NCI-H2081 (cell line): ENCODE measurements at places on chromosomes 4 and X.
A peak's percentile ranks its signal among the peaks of the same experiment; 100 is the strongest.

- DNase-seq, result no peak
Measured at GRCh38 chr4:88268913-88269312, 15.4 kb downstream of the PPM1K start.

GRCh38 chrX:48714573-48714972 is 18.0 kb downstream of the SUV39H1 start:
- DNase-seq, result no peak

- no peak for DNase-seq
Measured at GRCh38 chrX:8960957-8961468, 72.9 kb downstream of the FAM9B start.

- DNase-seq, result no peak
Measured at GRCh38 chrX:11941571-11941970, 183.5 kb downstream of the MSL3 start.

DNA sequence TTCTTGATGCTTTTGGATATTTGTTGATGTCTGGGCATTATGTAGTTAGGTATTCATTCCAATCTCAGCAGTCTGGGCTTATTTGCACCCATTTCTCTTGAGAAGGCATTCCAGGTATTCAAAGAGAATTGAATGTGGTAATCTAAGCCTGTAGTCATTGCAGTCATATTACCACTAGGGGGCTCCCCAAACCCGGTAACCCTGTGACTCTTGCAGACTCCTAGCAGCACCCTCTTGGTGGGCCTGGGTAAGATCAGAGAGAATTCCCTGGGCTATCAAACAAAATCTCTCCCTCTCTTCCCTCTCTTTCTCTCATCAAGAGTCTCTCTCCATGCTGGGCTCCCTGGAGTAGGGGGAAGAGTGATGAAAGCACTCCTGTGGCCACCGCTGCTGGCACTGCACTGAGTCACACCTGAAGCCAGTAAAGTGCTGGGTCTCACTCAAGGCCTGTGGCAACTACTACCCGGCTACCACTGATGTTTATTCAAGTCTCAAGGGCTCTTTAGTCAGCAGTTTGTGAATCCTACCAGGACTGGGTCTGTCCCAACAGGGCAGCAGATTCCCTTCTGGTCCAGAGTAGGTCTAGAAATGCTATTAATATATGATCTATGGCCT is 187.7 kb upstream of the NUDT10 start:
- peak; percentile 41 for DNase-seq

DNA sequence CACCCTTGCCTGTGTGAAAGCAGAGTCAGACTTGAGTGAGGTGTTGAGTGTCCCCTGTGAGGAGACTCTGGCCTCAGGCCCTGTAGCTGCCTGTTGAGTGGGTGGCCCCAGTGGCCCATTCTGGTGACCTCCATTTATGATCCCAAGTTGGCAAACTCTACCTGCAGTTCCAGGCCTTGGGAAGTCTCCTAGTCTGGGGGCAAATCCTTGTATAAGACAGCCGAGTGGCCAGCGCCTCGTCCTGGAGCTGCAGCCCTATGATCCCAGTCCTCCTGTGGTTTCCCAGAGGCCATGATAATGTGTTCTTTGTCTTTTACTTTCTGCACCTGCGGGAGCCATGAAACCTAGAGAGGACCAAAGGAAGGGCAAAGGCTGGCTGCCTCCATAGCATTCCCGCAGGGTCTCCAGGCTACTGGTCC is 58.7 kb downstream of the NBDY start:
- no peak for DNase-seq

DNA sequence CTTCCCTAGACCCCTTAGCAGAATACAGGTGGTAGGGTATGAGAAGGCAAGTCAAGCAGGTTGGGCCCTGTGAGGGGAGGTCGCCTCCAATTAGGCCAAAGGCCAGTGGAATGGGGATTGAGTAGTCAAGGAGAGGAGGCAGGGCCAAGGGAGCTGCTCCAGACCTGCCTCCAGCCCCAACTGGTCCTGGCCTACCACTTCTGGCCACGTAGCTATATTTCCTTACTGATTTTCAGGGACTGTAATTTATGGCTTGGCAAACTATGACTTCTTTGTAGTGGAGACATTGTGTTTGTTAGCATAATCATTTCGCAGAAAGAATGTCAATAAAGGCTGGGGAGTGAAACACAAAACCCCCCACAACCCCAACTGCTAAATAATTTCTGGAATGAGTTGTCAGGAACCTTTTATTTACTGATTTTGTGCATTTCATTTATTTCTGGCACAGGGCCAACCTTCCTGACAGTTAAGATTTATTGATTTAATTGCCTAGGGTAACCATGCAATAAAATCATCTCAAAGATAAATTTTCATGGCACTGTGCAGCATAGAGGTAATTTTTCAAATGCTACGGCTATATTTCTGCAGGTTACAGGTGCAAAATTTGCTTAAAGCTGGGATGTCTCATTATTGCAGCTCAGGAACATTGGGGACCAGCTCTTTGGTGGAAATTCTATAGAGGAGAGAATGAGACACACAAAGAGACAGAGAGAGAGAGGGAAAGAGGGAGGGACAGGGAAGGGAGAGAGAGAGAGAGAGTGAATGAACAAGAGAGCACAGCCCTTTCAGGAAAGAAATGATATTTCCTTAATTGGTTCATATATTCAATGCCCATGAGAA is 494.9 kb downstream of the IDS start:
- no peak for DNase-seq

GRCh38 chr4:48017108-48017571 is 568 bp downstream of the NIPAL1 start:
- no peak for DNase-seq

DNA sequence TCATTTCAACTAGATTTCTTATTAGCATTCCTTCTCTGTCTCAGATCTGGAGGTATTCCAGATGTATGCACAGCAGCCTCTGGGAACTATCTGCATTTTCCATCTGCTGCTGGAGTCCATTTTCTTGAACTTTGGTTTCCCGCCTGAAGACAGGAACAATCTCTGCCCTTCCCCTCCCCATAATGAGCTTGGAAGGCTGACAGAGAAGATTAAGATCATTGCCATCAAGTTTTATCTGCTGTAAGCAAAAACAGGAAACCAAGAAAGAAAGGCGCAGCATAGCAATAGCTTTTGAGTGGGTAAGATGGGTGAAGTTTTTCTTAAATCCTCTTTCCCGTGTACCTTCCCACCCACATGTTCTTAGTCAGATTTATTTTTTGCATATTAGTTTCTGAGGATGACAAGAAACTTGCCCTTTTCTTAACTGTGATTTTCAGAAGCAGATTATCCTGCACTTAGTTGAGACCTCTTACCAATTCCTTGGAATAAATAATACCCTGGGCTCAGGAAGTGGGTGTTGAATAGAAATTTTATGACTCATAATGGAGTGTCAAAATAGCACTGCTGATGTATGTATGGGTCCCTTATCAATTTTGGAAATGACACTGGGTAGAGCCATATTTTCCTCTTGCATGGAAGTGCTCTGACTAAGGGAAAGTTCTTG is 78.3 kb downstream of the CT47B1 start:
- DNase-seq, result no peak

GRCh38 chr4:62342346-62342745 is 1142.2 kb downstream of the ADGRL3 start:
- no peak for DNase-seq

GRCh38 chr4:26867914-26868684 is 7.5 kb downstream of the STIM2 start:
- DNase-seq, result no peak

DNA sequence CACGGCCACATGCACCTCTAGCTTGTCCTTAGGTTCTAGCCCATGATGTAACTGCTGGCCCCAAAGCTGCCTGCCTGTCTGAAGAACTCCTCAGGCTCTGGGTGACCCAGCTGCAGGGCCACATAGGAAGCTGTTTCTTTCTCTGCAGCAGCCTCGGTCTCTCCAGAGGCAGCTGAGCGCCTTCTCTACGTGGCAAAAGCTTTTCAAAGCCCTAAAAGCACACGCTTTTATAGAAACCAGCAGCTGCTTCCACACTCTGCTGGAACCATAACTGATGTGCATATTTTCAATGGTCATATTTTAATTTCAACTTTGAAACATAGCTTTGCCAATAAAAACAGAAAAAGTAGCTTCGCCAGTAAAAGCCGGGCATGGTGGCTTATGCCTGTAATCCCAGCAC is 37.4 kb downstream of the FAM53A start:
- DNase-seq, result no peak

- DNase-seq, result no peak
Measured at GRCh38 chr4:126247409-126247808, 932.7 kb downstream of the FAT4 start.

DNA sequence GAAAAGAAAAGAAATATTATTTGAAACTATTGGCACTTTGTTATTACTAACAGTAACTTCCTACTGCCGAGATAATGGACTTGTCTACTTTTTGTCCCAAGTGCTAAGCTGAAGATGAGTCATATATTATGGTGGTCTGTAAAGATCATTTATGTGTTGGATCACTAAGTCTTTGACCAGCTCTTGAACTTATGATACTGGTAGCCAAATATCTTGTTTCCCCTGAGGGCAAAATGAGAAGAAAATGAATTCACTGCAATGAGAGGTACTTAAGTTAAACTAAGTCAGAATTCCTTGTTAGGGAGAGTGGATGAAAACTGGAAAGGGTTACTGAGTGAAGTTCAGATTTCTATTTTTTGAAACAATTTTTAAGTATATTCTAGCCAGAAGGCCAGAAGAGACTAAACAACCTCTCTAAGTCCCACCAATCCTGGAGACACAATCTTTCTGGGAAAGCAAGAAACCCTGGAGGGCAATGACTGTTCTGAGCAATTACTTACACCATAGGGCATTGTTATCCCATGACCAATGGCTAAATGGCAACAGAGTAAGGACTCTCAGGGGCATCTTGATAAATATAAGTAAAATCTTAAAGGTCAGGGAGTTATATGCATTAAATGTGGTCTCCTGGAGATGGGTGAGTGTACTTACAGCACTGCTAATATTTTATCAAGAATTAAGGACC is 287.7 kb downstream of the STIM2 start:
- no peak for DNase-seq
